ENCODE measurements at places on chromosomes 3 and 15.

- no peak for DNase-seq
These were observed 454.1 kb upstream of the RGMA start for GRCh38 chr15:93543093-93543492.

DNA sequence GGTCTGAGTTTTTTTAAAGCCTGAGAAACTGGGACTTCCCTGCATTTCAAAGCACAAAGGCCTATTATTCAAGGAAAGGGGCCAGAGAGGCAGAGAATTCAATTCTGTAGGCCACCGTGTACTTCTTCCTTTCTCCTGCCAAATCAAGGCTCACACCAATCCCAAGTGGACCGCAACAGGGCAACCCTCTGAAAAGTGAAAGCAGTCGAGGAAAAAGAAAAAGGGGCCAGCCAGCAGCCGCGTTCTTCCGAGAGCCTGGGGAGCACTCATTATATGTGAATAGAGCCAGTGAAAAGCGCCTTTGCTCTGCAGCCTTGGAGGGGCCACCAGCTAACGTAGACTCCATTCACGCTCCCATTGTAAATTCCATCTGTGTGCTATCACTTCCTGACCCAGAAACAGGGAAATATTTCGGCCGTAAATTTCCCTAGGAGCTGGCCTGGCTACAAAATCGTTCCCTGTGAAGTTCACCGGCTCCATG, 45.9 kb upstream of the THUMPD3 start:
- no peak for DNase-seq

- DNase-seq: no peak
These were observed 3.2 kb upstream of the BCL2L10 start for GRCh38 chr15:52115598-52116427.

GRCh38 chr3:143881095-143881494, 32.8 kb upstream of the SLC9A9 start:
- DNase-seq: no peak

DNA sequence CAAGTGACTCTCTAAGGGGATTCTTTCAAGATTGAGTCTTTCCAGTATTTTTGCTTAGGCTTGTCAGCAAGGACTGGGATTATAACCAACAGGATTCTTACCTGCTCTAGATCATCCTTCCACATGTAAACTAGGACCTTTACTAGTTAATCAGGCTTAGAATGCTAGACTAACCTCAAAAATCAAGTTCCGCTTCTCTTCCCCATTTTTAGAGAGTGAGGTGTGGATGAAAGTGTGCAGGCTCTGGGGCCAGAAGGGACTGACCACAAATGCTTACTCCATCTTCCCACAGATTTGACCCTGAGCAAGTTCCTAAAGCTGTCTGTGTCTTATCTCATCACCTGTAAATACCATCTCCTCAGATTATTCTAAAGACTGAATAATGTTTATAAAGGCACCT, 89.5 kb upstream of the IL12A start:
- no peak for DNase-seq

DNA sequence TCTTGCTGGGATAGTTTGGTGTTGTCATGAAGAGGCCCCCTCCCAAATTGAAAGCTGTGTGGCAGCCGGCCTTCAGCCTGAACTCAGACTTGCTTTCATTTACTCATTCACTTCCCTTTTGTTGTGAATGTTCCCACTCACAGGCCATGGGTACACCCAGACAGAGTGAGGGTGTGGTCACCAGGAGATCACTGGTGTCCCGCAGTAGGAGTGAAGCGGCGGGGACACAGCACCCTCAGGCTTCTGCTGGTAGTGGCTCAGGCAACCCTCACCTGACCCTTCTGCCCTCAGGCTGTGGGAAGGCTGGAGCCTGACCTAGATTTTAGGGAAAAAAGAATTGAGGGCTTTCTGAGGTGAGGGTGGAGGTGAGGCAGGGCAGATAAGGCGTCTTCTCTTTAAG, 244.4 kb downstream of the SOX2 start:
- no peak for DNase-seq

GRCh38 chr3:5205165-5205941, 17.8 kb downstream of the EDEM1 start:
- DNase-seq: no peak

- no peak for DNase-seq
These were observed 13.2 kb upstream of the TMEM212 start for GRCh38 chr3:171829841-171830517.

DNA sequence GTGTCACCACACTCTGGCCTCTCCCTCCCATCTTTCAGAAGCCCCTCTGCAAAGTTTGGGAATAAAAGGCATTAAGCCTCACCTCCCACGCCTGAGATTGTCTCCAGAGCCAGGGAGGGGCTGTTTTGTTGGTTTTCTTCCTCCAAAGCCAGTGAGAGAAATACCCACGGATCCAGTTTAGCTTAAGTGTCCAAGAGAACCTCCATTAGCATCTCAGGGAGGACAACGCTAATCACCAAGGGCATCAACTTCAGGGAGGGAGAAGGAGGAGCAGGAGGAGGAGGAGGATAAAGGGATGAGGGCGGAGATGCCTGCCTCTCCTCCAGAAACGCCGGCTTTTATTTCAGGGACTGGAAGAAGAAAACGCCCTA, 101.6 kb downstream of the SRGAP3 start:
- no peak for DNase-seq

GRCh38 chr3:169835533-169835932, 22.8 kb upstream of the LRRC34 start:
- no peak for DNase-seq

DNA sequence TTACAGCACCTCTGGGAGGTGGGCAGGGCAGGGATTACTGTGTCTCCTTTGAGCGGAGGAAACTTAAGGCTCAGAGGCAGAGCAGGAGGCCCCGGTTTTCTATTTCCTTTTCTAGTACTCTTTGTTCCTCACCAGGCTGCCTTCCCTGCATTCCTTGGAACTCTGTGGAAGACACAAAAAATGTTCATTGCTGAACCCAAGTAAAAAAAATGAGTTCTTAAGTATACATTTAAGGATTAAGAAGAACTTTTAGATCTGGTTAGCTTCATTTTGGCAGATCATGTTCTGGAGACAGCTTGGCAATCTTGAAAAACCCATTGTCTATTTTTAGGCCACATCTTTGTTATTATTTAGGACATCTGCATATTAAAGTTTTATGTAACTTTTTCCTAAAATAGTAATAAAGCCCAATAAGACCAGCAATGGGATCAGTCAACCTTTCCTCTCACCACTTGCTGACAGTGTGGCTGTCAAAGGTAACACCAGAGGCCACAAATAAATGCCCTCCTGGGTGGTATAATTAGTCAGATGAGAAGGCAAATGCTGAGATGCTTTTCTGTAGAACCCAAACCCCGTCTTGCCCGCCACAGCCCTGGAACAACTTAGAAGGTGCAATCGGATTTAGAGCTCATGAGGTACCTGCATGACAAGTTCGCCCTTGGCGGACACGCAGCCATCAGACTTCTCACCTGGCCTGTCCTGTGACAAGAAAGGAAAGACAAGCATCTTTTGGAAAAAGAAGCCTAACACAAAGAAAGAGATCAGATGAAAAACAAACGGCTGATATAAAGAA, 97.2 kb downstream of the DGKG start:
- DNase-seq: no peak

DNA sequence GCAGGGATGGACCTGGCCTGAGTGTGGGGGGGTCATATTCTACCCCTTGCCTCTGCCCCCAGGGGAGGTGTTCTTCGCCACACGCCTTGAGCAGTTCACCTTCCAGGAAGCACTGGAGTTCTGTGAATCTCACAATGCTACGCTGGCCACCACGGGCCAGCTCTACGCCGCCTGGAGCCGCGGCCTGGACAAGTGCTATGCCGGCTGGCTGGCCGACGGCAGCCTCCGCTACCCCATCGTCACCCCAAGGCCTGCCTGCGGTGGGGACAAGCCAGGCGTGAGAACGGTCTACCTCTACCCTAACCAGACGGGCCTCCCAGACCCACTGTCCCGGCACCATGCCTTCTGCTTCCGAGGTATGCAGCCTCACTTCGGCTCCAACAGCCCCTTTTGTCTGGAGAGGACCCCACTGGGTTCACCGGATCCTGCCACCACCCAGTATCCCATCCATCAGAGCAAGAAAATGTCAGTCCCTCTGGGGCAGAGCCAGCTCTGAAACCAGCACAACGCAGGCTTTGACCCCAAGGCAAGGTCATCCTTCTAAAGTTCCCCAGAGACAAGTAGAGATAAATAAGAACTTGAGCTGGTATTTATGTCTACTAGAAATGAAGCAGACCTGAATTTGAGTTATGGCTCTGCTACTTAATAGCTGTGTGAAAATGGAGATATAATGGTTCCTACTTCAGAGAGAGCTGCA, 45.8 kb downstream of the HAPLN3 start:
- no peak for DNase-seq

- no peak for DNase-seq
These were observed 44.1 kb upstream of the CBLB start for GRCh38 chr3:105912891-105913290.

GRCh38 chr3:71695000-71695482, 30.2 kb downstream of the EIF4E3 start:
- DNase-seq: no peak

DNA sequence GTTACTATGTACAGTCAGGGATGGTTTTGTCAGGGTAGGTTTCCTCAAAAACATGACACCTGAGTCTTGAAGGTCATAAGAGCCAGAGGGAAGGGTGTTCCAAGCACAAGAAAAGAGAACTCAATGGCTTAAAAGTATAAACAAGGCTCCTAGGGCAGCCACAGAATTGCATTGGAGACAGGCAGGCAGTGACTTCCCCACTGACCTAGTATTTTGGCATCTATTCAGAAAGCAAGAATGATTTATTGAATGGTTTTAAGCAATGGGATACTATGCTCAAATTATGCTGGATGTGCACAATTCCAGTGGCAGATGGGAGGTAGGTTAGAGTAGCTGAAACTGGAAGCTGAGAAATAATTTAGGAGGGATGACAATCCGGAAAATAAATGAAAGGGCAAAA, 54.0 kb downstream of the TSC22D2 start:
- no peak for DNase-seq

DNA sequence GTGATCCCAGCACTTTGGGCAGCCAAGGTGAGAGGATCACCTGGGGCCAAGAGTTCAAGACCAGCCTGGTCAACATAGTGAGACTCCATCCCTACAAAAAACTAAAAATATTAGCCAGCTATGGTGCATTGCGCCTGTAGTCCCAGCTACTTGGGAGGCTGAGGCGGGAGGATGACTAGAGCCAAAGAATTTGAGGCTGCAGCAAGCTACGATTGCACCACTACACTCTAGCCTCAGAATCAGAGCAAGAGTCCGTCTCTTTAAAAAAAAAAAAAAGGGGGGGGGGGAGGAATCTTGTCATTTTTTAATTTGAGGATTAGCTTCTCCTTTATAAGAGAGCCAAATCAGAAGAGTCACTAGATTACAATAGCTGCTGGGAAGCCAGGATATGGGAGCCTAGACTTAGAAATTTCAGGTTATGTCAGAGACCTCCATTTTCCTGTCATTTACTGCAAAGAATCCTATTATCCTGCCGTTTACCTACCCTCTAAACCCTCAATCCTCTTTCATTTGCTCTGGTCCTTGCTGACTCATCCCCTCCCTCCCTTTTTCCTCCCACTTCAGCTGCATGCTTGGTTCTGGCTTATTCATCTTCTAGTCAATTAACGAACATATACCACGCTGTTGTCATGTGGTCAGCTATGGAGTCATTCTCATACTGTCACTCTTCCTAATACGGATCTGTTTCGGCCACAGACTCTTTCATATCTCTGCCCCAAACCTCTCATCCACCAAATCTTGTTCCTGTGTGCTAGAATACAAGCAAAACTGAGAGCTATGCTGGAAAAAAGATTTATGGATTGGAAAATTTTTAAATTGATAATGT, 83.8 kb upstream of the PPIB start:
- no peak for DNase-seq

DNA sequence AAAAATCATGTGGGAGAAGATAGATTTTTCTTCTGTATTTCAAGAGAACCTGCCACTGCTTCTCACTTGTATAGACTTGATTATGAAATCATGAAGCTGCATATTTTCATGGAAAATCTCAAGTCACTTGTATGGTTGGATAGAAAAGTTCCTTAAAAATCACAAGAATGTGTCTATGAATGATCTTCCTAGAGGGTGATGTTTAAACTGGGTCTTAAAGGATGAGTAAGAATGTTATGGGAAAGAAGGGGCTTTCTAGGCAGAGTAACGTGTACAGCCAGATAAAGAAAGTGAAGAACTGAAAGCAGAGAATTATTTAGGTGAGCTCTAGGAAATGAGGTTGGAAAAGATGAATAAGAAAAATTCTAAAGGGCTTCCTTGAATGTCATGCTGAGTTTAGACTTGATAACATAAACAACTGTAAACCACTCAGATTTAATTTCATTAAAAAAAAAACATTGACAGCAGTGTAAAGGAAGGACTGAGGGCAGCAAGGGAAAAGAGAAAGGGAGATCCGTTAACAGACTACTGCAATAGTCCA, 5.0 kb downstream of the CD47 start:
- DNase-seq: no peak

DNA sequence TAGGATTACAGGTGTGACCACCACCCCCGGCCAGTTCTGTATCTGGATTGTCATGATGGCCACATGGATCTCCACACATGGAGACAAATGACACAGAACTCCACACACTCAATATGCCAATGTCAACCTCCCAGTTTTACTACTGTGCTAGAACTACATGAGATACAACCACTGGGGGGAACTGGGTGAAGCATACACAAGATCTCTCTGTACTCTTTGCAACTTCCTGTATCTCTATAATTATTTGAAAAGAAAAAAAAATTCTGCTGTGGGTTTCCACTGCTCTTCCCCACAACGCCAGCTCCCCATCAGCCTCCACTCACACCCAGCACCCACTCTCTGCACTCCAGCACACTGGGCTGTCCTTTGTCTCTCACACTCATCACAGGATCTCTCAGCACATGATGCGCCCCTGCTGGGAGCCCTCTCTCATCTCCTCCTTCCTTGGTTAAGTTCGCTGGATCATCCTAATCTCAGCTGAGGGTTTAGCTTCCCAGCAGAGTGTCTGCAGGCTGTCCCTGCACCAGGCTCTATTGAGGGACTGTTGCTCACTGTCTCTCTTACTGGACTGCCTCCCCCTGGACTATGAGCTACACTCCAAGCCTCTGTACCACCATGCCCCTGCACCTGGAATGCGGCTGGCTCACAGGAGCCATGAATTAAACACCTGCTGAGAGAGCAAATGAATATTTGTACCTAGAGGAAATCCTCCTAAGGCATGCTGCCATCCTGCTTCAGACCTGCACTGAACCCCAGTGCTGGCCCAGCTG, 10.7 kb upstream of the RAB43 start:
- DNase-seq: no peak
